ENCODE measurements at places on chromosomes 7 and 10.
A peak's percentile ranks its signal among the peaks of the same experiment; 100 is the strongest.

DNA sequence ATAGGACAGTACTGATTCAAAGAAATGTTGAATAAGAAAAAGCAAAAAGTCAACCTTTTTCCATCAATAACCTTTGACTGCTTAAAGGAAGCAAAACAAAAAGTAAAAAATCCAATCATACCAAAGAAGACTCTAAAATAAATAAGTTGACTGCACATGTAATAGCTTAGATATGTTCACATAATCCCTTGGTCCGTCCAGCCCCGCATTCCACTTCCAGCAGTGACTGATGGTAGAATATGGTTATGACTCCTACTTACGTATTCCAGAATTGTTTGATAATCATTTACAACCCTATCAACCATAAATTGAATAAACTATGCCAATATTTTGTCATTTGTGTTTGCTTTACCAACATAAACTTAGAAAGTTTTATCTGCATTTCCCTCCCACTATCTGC, 77.9 kb downstream of the CTNNA3 start:
- DNase-seq, result no peak

GRCh38 chr10:86673216-86673826, 5.0 kb downstream of the LDB3 start:
- DNase-seq, result peak; percentile 79

DNA sequence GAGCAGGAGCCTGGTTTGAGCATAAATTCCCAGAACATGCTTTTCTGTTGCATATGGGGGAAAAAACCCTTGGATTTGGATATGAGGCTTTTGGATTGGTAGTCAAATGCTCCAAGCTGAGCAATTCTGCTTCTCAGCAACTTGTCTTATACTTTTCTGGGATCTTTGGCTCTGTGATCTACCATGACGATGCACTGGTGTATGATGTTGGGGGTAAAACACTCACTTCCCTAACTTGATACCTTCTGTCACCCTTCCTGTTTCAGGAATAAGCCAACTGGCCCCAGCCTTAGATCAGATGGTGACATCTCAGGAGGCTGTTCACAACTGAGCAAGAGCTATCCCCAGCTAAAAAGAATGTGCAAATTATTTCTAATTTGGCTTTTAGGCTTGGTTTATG, 13.1 kb upstream of the CPA4 start:
- no peak for DNase-seq

- DNase-seq, result no peak
Observed at GRCh38 chr10:102691285-102692066, 22.7 kb downstream of the ARL3 start.

GRCh38 chr7:98841179-98841997, 28.4 kb downstream of the TMEM130 start:
- DNase-seq, result peak; percentile 35

GRCh38 chr10:12844811-12845483, 156.6 kb downstream of the CCDC3 start:
- no peak for DNase-seq

GRCh38 chr10:91434041-91434440, 23.9 kb downstream of the HECTD2 start:
- DNase-seq, result no peak

DNA sequence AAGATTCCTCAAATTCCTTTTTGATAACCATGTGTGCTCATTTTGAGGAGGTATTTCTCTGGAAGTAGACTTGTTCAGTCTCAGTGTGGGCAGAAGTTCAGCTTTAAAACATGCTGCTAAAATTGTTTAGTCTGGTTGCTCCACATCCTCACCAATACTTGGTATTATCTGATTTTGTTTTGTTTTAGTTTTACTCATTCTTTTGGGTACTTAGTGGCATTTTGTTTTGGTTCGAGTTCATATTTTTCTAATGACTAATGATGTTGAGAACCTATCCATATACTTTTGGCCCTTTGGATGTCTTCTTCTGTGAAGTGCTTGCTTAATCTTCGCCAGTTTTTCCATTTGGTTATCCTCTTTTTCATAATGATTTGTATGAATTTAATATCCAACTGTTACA, 694.2 kb upstream of the FZD8 start:
- DNase-seq, result no peak

- no peak for DNase-seq
Observed at GRCh38 chr10:45560262-45560661, 112.3 kb downstream of the ZFAND4 start.

GRCh38 chr10:126042354-126042753, 146.0 kb downstream of the FANK1 start:
- no peak for DNase-seq

DNA sequence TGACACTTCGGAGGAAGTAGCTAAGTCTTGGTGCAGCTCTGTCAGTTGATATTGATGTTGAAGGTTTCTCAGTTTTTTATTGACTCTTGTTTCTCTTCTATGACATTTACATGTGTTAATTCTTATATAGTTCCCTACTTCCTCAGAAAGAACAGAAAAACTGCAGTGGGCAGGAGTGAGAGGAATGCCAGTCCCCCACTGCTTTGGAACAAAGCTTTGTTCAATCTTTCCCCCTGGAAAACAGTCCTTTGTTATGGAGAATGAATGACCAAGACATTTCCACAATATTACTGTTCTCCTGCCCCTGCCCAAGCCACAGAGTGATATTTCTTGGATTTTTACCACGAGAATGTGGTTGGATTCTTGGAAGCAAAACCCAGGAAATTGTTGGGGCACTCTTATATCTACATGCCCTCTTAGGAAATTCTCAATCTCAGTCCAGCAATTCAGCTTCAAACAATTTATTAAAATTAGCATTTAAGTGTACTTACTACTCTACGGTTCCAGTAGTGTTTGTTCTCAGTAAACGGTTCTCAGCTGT, 258.0 kb upstream of the KCND2 start:
- no peak for DNase-seq

DNA sequence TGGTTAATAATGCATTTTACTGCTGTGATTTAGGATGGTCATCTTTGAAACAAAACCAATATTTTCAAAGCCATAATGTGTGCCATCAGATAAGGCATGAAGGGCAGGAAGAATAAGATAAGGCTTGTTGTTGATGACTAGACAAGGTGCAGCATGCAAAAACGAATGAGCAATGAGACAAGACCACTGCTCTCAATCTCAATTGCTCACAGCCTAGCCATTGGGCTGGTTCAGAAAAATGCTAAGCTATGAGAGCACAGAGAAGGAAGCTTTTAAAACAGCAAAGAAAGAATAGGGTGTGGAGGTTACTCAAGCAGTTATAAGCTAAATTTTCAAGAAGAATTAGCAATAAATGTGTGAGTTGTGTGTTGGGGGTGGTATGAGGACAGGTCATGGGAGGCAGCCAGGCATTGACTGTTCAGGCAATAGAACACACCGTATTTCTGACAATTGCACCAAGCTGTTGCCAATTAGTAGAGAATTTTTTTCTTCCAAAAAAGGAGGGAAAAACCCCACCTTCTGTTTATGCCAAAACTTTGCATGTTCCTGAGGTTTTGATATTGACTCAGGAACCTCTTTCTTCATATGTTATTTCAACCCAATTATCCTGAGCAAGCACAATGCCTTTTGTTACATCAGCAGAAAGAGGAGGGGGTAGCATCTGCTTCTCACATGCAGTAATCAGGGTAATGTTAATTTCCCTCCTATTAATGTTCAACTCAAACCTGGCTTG, 276.5 kb downstream of the HDAC9 start:
- no peak for DNase-seq

DNA sequence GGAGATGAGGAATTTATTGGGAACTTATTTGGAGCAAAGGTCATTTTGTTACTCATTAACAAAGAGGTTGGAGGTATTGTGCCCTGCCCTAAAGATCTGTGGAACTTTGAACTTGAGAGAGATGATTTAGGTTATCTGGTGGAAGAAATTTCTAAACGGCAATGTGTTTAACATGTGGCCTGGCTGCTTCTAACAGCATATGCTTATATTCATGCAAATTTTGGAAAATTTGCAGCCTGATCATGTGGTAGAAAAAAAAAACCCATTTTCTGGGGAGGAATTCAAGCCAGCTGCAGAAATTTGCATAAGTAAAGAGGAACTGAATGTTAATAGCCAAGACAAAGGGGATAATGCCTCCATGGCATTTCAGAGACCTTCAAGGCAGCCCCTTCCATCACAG, 10.7 kb upstream of the PANK1 start:
- DNase-seq, result no peak

GRCh38 chr10:20776384-20777118, 120.6 kb downstream of the NEBL start:
- DNase-seq, result no peak

DNA sequence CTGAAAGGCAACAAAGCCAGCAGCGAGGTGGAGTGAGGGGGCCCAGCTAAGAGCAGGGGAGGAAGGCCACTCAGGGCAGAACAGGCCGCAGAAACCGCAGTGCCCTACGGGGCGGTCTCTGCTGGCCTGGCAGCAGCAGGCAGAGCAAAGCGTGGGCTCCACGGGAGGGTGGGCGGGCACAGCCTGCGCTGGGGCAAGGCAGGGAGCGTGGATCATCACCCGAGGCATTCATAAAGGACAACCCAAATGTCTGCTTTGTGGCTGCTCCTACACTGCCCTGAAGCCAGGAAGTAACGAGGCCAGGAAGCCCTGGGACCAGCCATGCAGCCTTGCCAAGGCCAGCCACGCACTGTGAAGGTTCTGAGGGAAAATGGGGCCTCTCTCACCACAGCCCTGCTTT, 127.5 kb downstream of the MAD1L1 start:
- DNase-seq, result no peak

GRCh38 chr10:77827366-77827765, 99.2 kb downstream of the DLG5 start:
- DNase-seq, result no peak

DNA sequence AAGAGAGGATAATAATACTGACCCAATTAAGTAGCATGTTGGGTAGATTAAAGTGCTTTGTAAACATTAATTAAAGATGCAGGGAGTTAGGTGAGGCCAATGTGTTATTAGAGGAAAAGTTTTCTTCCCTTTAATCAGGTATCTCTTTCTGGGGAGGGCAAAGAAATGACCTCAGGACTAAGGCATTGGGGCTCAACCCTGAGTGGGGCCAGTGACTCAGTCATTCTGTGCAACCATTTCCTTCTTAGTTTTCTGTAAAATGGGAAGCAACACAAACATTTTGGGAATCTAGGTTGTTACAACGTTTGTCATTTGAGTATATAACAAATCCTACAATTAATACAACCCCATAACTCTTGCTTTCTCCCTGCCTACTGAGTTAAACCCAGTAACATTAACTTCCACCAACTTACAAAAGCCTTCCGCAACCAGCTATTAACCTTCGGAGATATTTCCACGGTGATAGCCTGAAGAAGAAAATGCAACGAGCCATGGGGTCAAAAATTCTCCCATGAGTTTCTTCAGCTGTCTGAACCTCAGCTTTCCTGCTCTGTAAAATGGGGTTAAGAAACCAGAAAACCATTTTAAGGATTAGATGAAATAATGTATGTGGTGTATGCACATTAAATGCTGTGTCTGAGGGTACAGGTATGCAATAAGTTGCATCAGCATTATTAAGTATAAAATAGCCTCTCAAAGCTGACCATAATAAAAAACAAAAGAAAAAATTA, 965 bp upstream of the PROSER2 start:
- no peak for DNase-seq

GRCh38 chr10:1572519-1573333, 164.6 kb downstream of the ADARB2 start:
- no peak for DNase-seq

- peak; percentile 60 for DNase-seq
Observed at GRCh38 chr7:1176891-1177373, 16.9 kb upstream of the ZFAND2A start.

DNA sequence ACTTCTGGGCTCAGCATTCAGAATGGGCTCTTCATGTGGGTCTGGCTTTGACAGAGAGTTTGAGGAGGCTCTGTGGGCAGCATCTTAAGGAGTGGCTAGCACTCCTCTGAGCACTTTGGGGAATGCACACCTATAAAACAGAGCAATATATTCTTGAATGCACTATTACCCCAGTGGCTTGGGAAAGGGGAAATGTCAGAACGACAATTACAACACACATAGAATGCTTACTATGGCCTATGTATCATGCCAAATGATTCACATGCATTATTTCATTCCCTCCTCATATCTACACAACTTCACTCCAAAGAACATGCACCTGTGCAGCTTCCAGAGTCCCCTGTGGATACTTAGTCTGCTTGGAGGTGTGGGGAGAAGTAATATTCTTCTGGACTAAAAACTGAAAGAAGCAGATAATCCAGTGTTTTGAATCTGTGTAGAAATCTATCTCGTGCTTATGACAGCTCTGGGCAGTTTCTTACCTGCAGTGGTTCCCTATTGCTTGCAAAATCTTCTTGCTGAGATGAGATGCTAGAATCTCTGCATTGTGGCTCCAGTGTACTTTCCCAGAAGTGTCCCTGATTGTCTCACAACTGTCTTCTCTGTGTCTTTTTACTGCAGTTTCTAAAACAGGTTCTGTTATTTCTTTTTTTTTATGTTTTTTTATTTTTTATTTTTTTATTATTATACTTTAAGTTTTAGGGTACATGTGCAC, 5.5 kb upstream of the MGAM start:
- no peak for DNase-seq

GRCh38 chr7:22477876-22478450, 22.0 kb downstream of the STEAP1B start:
- DNase-seq, result no peak

DNA sequence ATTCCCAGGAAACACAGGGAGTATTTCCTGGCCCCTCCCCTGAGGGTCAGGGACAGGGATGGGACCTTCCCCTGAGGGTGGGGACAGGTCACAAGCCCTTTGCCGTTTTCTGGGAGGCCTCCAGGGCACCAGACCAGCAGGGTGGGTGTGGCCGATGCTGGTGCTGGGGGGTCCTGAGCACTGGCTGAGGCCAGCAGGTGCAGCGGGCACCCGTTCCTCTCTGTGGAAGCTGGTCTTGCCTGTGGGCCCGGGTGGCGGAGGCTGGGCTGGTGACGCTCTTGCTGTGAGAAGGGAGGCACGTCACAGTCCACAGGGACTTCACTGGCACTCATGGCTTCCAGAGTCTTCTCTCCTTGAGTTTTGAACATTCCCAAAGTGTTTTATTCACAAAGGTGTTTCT, 44.2 kb upstream of the CFAP46 start:
- no peak for DNase-seq

DNA sequence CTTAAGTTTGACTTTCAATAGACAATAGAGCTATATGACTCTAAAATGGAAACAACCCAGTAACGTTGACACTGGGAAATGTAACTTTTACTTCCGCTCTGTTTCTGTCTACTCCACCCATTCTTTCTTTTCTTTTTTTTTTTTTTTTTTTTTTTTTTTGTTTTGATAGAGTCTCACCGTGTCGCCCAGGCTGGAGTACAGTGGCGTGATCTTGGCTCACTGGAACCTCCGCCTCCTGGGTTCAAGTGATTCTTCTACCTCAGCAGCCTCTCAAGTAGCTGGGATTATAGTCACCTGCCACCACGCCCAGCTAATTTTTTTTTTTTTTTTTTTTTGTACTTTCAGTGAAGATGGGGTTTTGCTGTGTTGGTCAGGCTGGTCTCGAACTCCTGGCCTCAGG, 13.9 kb downstream of the PRSS2 start:
- DNase-seq, result no peak

DNA sequence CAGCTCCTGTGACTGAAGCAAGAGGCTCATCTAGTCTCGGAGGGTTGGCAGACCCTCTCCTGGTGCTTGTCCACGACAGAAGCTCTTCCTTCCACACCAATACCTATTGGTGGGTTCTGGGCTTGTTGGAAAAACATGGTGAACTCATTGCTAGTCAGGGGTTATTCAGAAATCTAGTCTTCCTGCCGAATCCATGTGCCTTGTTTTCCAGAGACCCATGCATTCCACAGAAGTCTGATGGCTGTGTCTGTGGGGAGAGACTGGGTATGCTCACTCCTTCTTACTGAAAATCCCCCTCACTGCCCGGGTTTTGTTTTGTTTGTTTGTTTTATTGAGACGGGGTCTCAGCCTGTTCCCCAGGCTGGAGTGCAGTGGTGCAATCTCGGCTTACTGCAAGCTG, 138.3 kb downstream of the DNAJB6 start:
- no peak for DNase-seq

- DNase-seq, result no peak
Observed at GRCh38 chr7:138700857-138701536, at the start of gene SVOPL. Gene SVOPL (minus strand): TSS chr7:138701362. CDS start chr7:138679045, 22,317 bp downstream.
